GM18507 (cell line): ENCODE measurements at places on chromosomes 3 and 15.

DNA sequence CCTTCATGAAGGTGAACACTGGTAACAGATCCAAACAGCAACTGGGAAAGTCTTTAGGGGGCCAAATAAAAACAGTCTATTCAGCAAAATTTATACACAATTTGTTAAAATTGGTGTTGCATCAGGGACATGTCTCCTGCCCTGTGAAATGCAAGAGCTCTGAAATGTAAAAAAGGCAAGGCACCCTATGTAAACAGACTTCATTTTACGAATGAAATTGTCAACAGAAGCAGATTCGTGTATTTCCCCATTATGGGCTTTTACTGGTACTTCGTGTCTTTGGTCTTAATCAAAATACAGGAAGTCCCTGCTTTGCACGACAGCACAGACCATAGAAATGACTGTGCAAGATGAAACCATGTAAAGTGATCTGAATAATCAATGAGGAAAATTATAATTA lies 127.3 kb upstream of the THBS1 start:
- peak; percentile 14 for DNase-seq

- no peak for DNase-seq
These were observed 71.5 kb upstream of the KLF13 start for GRCh38 chr15:31255176-31255510.

- no peak for DNase-seq
These were observed 17.6 kb downstream of the ADAM10 start for GRCh38 chr15:58731756-58732535.

DNA sequence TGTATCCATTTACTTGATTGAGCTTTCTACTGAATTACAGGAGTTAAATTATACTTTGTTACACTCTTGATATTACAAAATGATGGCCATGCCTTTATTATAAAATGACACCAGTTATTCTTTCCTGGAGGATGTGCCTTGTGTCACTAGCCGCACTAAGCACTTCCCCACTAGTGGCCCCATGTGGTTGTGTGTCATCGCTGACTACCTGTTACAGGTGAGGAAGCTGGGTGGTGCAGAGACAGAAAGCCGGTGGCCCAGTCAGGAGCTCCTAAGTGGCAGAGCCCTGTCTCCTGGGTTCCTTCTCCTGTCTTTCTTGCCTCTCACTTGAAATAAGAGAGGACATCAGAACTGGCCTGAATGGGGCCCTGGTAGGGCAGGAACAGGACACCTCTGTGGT lies 96.8 kb downstream of the IGF1R start:
- no peak for DNase-seq

DNA sequence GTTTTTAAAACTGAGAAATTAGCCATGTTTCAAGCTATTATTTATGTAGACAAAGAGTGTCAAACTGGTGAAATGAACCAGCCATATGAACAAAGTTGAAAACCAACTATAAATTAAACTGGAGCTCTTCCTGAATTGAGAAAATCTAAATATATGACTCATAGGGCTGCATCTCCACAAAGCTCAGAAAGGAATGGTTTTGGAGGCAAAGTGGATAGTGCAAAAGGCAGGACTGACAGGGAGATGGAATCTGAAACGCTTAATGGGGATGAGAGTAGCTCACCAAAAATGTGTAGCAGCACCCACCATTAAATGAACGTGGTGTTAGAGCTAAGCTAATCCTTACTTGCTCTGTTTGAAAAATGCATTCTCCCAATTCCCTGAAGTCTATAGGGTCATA lies 1066.0 kb downstream of the AGBL1 start:
- DNase-seq: no peak

GRCh38 chr15:76905855-76906254 lies 715 bp upstream of the SCAPER start:
- DNase-seq: no peak

- DNase-seq: peak; percentile 73
These were observed 117.9 kb downstream of the TLE3 start for GRCh38 chr15:69979783-69980182.

DNA sequence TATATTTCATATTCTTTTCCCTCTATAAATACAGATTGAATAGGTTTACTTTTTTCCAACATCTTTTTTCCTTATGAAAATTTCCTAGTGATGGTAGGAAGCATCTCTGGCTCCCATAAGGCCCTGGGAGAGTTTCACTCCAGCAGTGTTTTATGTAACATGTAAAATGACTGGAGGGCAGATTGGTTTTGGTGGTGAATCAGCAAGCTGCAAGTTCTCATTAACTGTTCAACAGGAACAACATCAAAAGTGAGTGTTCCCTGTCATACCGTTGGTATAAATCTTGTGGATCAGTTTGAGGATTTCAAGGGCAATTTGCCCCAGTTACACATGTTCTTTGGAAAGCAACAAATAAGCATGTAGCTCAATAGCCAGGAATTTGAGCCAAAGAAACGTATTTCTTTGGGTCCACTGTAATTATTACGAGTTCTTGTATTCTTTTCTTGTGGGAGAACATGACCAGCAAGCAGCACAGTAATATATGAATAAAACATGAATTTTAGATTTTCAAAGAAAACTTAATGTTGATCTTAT lies 345.7 kb downstream of the SV2B start:
- DNase-seq: no peak

DNA sequence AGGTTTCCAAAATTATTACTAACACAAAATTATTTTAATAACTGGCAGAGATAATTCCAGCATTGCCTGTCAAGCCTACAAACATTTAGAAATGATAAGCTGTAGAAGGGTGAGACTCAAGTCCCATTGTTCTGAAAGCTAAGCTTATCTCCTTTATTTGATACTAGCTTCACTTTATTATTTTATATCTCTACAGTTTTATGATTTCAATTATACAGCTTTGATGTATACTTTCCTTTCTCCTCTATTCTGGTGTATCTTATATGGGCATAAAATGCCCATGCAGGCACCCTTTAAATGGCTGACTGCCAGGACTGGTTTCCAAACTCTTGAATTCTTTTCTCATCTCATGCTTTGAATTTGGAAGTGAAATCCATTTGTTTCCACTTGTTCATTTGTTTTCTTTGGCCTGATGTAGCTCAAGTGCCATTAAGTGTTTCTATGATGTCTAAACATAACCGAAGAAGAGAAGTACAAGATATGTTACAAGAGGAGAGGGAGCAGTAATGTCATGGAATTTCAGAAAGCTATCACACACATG lies 372.1 kb upstream of the ARHGEF26 start:
- no peak for DNase-seq

- no peak for DNase-seq
These were observed 309.1 kb upstream of the ICE2 start for GRCh38 chr15:60787837-60788691.

DNA sequence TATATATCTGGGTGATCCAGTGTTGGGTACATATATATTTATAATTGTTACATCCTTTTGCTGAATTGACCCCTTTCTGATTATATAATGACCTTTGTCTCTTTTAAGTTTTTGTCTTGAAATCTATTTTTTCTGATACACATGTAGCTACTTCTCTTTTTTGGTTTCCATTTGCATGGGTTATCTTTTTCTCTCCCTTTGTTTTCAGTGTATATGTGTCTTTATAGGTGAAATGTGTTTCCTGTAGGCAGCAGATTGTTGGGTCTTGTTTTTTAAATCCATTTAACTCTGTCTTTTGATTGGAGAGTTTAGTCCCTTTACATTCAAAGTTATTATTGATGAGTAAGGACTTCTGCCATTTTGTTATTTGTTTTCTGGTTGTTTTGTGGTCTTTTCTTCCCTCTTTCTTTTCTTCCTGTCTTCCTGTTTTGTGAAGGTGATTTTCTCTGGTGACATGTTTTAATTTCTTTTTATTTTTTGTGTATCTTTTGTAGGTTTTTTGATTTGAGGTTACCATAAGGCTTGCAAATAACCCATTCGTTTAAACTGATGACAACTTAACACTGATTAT lies 56.8 kb downstream of the STARD9 start:
- DNase-seq: no peak

DNA sequence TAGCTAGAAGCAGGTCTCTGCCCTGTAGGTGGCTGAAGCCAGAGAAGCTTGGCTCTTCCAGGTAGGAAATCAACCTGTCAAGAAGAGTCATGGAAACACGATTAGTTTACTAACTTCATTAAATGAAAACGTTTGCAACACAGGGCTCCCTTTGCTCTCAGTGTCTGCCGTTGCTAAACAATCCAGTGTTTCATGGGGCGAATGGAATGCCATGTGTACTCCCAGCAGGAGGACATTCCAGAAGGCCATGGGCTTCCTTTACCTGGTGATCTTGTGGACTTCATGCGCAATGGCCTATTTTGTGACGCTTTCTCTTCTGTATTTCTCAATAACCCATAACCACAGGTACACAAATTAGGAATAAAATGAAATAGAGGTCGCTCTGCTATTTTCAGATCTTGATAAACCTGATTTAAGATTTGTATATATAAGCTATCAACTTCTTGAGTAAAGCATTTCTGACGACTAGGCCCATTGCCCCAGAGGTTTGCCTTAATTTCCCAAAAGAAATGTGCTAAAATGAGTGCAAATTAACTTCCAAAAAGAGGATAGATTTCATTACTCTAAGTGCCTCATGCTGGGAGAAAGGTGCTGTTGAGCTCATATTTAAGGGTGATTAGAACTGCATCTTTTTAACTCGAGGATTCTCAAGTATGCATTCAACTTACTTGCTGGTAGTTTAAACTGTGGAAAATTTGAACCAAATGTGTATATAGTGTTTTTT lies 171.0 kb downstream of the EPHA3 start:
- DNase-seq: no peak

GRCh38 chr3:143643905-143644304 lies 204.4 kb downstream of the SLC9A9 start:
- DNase-seq: no peak

- DNase-seq: no peak
These were observed 45.6 kb downstream of the MRPL3 start for GRCh38 chr3:131457220-131457619.

GRCh38 chr15:61099020-61099810 lies 129.9 kb downstream of the RORA start:
- DNase-seq: no peak

DNA sequence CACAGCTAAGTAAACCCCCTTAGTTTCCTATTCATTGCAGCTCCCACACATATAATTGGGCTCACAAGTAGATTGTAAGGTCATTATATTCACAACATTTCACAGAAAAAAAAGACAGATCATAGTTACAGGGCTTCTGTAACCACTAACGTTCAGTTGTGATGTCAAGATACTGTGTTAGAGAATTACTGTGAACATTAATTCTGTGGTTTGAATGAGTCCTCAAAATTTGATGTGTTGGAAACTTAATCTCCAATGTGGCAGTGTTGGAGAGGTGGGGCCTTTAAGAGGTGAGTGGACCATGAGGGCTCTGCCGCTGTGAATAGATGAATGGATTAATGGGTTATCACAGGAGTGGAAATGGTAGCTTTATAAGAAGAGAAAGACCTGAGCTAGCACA lies 21.3 kb downstream of the GRK7 start:
- DNase-seq: no peak

GRCh38 chr3:31140470-31140869 lies 246.0 kb upstream of the GADL1 start:
- no peak for DNase-seq

- DNase-seq: no peak
These were observed 89.1 kb upstream of the ALCAM start for GRCh38 chr3:105277656-105278055.

- DNase-seq: no peak
These were observed 38.3 kb downstream of the WHAMM start for GRCh38 chr15:82847703-82848102.
